ENCODE measurements at places on chromosomes 3 and 15. TPM values are rescaled to one million over a fixed set of nuclear protein-coding genes. Genes with fewer than 3 reads are reported as not detected.

The GAP43 gene
- total RNA-seq = not detected

The NMB gene
- total RNA-seq = 5.7 TPM

The PTX3 gene
- total RNA-seq = not detected

The PLSCR5 gene
- total RNA-seq = not detected

The ZCWPW2 gene
- total RNA-seq = 0.17 TPM

The OR5H15 gene
- total RNA-seq = not detected
